ENCODE measurements at places on chromosomes 11 and 22.

GRCh38 chr11:96293598-96294021, 49.4 kb downstream of the MAML2 start:
- no peak for DNase-seq

GRCh38 chr11:14026961-14027360, 64.4 kb downstream of the SPON1 start:
- no peak for DNase-seq

DNA sequence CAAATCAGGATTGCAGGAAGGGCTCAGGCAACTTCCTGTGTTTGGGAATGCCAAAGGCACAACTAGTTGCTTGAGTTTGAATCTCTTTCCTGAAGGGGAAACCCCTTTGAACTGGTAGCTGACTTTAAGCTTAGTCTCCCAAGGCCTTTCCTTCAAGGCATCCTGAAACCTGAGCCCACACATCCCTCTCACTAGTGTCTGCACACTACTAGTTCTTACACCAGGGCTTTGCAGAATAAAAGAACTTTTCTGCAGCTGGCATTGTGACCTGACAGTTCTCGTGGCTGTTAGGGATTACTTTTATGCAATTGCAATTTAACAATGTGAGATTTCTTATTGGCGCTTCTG, 95.4 kb downstream of the EXT2 start:
- no peak for DNase-seq

- DNase-seq = no peak
Measured at GRCh38 chr11:116658876-116659535, 113.8 kb downstream of the BUD13 start.

- DNase-seq = no peak
Measured at GRCh38 chr11:132728026-132728425, 804.3 kb downstream of the OPCML start.

DNA sequence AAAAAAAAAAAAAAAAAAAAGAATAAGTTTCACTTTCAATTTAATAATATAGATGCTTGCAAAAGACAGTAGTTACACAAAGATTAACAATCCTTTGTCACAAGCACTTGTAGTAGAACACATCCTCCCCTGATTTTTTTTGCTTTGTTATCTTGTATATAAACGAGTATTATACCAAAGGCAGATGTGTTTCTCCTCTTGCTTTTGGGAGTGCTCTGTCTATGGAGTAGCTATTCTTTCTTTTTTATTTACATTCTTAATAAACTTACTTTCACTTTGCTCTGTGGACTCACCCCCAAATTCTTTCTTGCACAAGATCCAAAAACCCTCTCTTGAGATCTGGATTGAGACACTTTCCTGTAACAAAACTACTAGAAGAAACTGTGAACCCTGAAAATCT, 3.4 kb upstream of the MRPL16 start:
- no peak for DNase-seq

DNA sequence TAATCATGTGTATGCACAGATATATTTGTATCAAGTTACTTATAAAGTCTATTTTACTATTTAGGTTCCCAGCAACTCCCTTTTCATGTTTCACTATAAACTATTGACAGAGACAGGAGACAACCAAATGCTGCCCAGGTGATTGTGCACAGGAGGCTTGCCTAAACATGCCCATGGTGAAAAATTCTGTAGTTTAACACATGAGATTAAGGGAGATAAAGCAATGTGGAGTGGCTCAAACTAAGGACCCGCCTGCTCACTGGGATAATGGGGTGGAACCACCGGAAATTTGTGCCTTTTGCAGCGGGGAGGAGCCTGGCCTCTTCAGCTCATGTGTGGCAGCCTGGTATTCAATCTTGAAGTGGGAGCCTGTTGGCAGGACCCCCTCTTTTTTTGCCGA, 459.5 kb upstream of the CNTN5 start:
- DNase-seq = no peak

DNA sequence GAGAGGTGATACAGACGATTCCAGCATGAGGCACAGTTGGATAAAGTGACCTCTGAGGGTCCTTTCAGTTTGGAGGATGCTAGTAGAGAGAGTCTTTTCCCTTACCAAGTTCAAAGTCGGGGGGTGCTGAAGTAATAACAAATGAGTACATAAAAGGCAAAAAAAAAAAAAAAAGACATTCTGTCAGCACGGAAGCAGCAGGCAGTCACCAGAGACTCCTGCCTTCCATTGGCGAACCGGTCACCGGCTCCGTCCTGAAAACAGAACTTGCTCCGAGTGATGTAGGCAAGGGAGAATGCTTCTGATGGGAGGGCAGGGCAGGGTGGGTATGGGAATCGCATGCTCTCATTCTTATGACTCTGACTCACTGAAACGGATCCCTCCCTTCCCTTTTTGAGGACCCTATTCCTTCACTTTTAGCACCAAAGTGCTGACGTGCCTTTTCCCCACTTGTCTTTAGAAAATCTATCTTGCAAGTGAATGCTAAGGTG, 65.9 kb downstream of the PRR5L start:
- no peak for DNase-seq

- DNase-seq = no peak
Measured at GRCh38 chr11:94477624-94478023, 16.0 kb downstream of the MRE11 start.

GRCh38 chr11:7422544-7423331, 62.6 kb upstream of the OLFML1 start:
- DNase-seq = no peak

GRCh38 chr11:47003180-47003877, 66.8 kb downstream of the CSTPP1 start:
- DNase-seq = peak; percentile 43

GRCh38 chr11:72789493-72790131, 4.2 kb downstream of the STARD10 start:
- DNase-seq = no peak

DNA sequence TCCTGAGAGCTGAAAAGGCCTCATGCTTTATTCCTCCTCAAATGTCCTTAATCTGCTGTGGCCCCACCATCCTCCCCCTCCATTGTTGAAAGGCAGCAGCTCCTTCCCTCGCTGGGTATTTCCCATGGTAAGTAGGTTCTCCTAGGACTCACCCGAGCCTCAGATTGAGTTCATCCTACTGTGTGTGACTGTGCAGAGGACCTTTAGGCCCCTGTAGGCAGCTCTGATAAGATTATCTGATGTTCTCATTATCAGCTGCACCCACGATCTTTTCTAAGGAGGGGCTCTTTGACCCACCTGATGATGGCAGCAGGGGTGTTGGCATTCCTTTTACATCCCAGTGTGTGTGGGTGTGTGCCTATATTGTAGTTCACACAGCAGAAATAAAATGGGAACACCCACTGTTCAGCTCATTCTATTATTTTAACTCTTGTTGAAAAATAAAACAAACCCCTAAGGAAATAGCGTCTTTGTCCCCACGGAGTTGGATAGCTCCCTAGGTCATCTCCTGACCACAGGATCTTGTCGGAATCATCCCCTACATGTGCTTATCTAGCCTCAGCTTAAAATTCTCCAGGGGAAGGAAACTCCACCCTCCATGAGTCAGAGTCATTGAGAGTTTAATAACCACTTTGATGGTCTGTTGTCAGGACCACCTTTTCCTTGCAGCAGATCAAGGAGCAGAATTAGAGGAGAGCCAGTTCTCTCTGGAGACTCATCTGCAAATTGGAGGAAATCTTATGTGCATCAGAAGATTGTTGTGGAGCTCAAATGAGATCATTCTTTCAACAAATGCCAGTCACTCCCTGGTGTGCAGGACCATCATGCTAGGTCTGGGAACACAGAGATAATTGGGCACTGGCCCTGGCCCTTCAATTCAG, 19.3 kb downstream of the ENDOD1 start:
- DNase-seq = no peak

- no peak for DNase-seq
Measured at GRCh38 chr11:36214480-36214879, 74.7 kb downstream of the COMMD9 start.

- peak; percentile 23 for DNase-seq
Measured at GRCh38 chr22:30609260-30610185, 2.5 kb downstream of the TCN2 start.

GRCh38 chr11:73226297-73227006, 8.4 kb downstream of the P2RY2 start:
- no peak for DNase-seq

- DNase-seq = no peak
Measured at GRCh38 chr11:129287920-129288319, 87.7 kb upstream of the BARX2 start.

GRCh38 chr11:116544721-116545120, 228.1 kb downstream of the BUD13 start:
- no peak for DNase-seq

DNA sequence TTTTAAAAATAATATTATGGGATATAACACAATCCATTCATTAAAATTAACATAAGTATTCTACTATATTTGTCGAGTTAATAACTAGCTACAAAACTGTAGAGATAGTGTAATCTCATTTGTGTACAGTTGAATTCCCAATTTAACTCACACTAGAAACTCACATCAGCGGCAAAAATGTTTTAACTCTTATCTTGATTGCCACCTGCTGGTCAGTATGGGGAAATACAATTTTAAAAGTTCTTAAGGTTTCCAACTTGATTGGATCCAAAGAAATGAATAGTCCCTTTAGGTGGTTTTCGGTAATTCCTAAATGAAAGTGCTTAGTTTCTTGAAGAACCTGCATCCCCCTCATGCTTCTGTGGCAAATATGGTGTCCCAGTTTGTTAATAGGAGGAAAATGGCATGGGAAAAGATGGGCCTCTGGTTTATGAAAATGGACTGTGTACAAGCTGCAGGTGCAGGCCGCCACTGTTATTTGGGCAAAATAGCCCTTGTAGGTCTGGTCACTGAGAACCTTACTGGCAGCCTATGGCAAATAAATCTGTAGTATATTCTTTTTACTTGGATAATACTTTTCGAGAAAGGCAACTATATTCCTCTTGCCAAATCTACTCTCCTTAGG, 33.7 kb upstream of the SLC17A6 start:
- DNase-seq = no peak

DNA sequence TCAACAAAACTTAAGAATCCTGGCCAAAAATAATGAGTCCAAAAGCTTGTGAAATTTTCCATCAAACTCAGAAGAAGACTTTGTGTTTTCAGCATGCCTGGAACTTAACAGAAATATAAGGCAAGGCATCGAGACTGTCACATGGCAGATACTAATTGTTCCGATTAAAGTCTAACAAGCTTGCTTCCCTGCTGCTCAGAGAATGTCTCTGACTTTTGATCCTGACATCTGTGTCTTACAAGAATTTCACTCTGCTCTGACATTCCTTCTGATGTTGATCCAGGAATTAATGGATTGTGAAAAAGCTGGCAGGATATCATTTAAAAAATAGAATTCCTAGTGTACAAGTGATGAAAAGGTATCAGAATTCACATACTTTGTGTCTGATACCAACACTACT, 170.2 kb downstream of the DCDC1 start:
- DNase-seq = no peak

- no peak for DNase-seq
Measured at GRCh38 chr22:49142296-49142695, 685.4 kb downstream of the BRD1 start.

- DNase-seq = peak; percentile 0
Measured at GRCh38 chr11:69361048-69361447, 67.1 kb downstream of the MYEOV start.

- no peak for DNase-seq
Measured at GRCh38 chr11:108793611-108794010, 128.7 kb downstream of the DDX10 start.

DNA sequence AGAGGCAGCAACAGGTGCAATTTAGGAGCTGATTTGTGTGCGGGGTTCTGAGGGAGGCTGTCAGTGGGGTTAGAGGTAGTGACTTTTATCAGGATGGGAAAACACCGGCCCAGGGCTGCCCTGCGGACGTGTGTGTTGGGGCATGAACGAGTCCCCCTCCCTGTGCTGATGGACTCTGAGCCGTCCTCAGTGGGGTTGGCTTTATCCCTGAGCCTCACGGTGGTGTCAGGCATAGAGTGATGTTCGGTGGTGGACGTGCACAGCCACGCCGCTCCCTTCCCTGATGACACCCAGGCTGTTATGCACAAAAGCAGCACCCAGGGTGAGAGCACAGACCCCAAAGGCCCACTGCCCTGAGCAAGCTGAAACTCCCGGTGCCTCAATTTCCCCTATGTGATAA, 809.1 kb downstream of the BRD1 start:
- DNase-seq = no peak

DNA sequence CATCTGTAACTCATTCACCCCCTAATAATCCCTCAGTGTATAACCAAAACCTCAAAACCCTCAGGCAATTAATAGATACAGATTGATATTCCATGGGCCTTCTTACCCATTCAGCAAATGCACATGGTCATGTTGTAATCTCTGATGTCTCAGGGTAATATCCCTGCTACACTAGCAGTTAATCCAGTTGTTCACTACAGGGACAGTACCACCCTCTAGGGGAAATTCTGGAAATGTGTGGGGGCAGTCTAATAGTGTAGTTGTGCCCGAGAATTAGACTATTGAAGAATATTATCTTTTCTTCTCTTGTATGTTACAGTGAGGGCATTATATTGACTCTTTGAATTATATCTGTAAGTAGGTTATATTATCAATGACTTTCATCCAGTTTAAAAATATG, 175.4 kb downstream of the CWF19L2 start:
- no peak for DNase-seq

DNA sequence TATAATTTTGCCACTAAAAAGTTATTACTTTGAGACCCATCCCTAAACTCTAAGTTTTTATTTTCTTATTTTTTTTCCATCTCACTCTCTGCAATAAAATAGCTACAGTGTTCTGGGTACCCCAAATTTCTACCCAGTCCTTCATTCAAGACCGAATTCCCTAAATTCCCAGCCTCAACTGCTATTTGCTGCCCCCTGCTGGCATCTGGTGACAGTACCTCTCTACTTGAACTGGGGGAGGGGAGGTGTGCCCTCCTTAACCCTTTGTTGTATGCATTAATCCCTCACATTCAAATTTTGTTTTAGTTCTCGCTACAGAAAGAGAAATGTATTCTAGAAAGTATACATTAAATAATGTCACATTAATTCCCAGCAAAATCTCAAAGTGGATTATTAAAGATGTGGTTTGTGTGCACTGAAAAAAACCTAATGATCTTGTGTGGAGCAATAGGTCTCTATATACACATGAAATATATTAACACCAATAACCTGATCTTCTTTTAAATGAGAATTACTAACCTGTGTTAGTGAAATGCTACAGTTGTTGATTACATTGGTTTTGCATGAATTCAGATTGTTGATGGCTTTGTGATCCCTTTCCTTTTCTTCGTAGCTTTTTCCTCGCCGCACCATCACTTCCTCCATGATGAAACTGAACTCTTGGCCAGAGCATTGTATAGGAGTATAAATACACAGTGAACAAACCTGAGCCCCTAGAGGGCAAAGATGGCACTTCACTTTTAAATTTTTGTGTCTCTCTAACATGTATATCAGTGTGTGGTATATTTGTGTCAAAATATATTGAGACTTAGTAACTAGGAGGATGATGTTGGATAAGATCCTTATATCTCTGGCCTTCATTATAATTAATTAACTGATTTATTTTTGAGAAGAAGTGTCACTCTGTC, 590.0 kb downstream of the METTL15 start:
- DNase-seq = peak; percentile 41

GRCh38 chr22:27385261-27385998, 416.1 kb downstream of the MN1 start:
- no peak for DNase-seq

DNA sequence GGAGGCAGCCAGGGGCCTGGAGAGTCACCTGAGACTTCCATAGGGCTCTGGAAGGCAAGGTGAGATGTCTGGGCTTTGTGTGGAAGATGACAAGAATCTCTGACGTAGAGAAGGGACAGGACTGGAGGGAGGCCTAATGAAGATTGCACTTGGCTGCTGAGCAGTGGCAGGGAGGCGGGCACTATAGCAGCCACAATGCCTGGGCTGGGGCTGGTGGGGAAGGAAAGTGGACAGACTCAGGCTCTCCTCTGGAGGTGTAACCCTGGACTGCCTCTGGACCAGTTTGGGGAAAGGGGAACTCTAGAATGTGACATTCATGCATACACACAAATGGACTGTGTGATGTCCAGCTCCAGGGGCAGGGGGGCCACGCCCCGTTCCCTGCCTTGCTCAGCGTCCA, 34.3 kb upstream of the CYP2D6 start:
- DNase-seq = no peak

Measured in activated naive CD8-positive, alpha-beta T cell treated with anti-CD3 and anti-CD28 coated beads, Interleukin-2, amount 50 U/mL, for 24 hours (primary cell).